ENCODE measurements at places on chromosomes 12 and 14.
A peak's percentile ranks its signal among the peaks of the same experiment; 100 is the strongest.

- DNase-seq = no peak
Measured at GRCh38 chr14:26808407-26808806, 210.6 kb upstream of the NOVA1 start.

- DNase-seq = no peak
Measured at GRCh38 chr14:78248501-78249090, 78.4 kb downstream of the NRXN3 start.

- peak; percentile 31 for DNase-seq
Measured at GRCh38 chr12:64682572-64683277, 72.4 kb downstream of the RASSF3 start.

GRCh38 chr12:123102366-123102765, 48.5 kb downstream of the PITPNM2 start:
- DNase-seq = no peak

Data from EH (cell line).